ENCODE measurements at places on chromosomes 7 and 10.

DNA sequence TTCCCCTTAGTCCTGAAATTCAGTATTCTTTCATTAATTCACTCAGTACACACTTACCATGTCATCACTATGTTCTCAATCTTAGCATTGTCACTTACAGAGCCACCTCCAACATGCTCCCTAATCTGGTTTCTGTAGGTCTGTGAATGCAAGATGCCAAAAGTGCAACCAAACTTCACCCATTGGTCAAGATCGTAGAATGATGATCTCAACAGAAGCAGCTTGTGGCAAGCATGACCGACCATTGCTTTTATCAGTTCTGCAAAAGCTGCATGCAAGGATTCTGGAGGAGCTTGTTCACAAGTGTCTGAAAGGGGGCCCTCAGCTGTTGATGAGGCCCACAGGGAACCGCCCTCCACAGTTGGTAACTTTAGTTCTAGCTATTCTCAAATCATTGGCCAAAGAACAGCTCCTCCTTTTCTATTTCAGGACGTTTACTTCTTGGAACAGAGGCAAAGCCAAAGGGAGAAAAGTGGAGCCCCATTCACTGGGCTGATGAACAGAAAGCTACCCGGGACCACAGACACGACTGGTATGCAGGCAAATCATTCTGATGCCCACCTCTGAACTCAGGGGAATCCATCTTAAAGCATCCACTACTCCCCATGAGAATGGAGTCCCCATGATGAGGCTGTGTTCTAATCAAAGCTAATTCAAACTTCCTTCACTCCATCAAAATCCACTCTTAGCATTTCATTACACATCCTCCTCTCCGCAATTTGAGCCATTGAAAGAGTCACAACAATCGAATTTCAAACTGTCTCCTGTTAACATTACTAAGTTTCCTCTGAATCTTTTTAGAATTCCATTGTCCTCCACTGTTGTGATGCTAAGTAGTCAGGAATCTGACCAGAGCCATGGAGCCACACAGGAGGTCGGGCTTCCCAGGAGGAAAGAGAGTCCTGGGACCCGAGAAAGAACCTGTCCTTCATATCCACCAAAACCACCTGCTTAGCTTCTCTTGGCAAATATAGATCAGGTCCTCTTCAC is 13.9 kb downstream of the GRB10 start:
- no peak for DNase-seq

DNA sequence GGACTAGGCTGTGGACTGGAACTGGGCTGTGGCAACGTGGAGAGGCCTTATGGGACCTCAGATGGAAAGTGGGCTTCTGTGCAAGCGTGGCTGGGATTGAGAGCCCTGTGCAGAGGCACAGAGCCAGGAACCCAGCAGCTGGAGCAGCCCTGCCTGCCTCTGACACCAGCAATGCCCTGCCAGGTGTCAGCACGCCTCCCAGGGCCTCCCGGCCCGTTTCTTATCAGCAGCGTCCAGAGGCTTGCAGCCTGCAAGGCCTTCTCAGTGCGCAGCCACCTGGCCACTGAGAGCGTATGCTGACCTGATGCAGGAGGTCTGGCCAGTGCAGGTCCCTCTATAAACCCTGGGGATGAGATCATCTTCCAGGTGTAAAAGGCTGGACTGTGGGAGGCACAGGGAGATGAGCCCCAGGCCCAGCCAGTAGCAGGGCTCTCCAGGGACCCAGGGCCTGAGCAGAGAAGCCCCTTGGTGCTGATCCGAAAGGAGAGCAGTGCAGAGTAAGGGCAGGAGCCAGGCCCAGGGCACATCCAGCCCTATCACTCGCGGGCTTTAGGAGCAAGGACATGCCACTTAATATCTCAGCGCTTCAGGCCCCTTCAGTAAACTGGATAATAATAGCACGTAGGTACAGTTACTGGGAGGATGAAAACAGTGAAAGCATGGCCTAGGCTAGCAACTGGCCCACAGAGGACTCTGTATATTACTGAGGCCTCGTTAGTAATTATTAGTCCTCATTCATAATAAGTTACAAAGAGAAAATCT is 38.8 kb upstream of the ANTXRL start:
- no peak for DNase-seq

DNA sequence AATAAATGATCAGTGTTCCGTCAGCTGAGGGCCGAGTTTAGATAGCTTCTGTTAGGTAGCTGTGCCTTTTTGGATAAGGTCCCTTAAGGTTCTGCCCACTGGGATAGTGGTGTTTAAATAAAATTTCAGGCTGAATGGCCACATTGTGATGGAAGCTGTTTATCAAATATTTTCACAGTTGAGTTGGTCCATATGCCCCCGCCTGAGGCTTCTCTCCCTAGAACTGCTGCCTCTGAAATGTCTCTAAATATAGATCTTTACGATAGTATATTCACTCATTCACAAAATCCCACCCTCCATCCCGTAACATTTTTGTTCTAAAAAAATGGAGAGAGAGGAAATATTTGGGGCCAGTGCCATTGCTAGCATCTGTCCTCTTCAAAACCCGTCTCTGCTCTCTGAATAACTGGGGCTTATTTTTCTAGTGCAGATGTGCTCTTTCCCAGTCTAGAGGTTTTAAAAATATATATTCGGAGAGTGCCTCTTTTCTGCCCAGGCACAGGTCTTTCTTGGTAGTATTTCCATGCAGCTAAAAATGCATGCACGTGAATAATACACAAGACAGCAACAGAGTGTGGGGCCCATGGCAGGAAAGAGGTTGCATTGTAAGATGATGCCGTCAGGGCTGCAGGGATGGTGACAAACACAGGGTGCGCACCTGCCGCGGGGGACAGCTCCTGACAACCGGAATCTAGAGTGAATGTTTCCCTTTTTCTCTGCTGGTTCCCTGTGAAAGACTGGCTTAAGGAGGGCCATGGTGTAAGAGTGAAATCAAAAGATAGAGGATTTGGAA is 105.4 kb upstream of the BTBD16 start:
- no peak for DNase-seq

- no peak for DNase-seq
Observed at GRCh38 chr7:103394566-103394965, 47.1 kb downstream of the PSMC2 start.

DNA sequence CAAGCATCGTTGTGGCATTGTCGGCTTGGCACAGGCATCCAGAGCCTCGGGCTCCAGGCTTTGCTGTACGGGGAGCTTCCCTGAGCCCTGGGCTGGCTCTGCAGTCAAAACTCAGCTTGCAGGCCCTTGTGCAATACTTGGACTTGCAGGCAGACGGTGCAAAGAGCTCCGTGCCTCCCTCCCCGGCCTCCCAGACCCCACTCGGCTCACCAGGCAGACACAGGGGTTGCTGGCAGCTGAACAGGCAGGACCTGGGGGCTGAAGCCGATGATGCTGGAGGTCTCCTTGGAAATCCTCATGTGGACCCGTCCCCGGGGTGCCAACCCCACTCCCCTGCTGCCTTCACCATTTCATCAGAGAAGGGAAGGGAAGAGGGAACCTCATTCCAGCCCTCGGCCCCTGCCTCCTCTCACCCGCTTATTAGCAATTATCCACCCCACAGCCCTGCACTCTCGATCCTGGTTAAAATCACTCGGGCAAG is 59.6 kb upstream of the GNA12 start:
- no peak for DNase-seq

Measured in kidney epithelial cell (primary cell).